ENCODE measurements at places on chromosomes 6 and 20.

GRCh38 chr6:110214338-110214737 lies 34.1 kb downstream of the CDC40 start:
- DNase-seq: no peak

DNA sequence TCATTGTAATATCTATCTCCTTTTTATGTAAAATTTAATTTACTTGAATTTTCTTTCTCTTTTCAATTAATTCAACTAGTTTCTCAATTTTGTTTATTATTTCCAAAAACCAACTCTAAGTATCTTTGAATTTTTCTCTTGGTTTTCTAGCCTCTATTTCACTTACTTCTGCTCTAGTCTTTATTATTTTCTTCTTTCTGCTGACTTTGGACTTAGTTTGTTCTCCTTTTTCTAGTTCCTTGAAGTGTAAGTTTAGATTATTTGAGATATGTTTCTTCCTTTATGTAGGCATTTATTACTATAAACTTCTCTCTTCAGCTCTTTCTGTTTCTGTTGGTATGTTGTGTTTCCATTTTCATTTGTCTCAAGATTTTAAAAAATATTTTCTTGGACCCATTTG lies 70.8 kb downstream of the TNFAIP3 start:
- no peak for DNase-seq

- no peak for DNase-seq
Measured at GRCh38 chr6:163825033-163825432, 410.5 kb downstream of the QKI start.

GRCh38 chr20:8782804-8783203 lies 286.1 kb upstream of the PLCB4 start:
- DNase-seq: no peak

DNA sequence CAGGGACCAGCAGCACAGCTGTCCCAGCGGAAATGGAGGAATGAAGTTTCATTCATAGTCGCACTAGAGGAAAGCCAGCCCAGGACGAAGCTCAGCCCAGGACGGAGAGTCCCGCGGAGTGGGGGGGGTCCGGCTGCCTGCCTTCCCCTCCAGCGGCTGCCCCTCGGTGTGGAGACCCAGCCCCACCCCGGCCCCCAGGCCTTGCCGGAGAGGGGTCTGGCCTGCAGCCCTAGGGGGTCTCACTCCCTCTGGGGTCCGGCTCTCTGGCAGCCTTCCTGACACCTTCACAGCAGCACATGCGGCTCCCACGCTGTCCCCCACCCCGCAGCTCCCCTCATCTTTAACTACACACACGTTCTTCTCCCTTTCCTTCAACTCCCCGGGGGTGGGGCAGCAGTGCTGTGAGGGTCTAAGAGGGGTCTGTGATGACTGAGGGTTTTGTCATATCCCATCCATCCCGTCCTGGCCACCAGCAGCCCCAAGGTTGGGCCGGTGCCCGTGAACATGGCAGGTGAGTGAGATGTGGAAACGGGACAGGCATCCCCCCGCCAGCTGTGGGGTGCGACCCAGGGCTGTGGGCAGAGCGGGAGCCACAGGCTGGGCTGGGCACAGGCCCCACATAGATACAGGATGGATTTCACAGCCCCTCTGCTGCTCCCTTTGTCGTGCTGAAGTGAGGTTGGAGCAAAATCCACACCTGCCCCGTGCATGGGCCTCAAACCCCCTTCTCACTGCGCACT lies 41.8 kb downstream of the DLL1 start:
- DNase-seq: no peak

GRCh38 chr6:90297115-90297866 lies 648 bp upstream of the BACH2 start:
- DNase-seq: no peak

GRCh38 chr20:61924211-61924857 lies 141.3 kb downstream of the TAF4 start:
- DNase-seq: no peak

All from Kasumi-1 (cell line).